ENCODE measurements at places on chromosomes 3 and 15.
A peak's percentile ranks its signal among the peaks of the same experiment; 100 is the strongest.

- peak; percentile 58 for DNase-seq
Measured at GRCh38 chr3:176514297-176514696, 683.0 kb downstream of the TBL1XR1 start.

GRCh38 chr15:99155961-99156443, 51.1 kb downstream of the SYNM start:
- peak; percentile 37 for DNase-seq

DNA sequence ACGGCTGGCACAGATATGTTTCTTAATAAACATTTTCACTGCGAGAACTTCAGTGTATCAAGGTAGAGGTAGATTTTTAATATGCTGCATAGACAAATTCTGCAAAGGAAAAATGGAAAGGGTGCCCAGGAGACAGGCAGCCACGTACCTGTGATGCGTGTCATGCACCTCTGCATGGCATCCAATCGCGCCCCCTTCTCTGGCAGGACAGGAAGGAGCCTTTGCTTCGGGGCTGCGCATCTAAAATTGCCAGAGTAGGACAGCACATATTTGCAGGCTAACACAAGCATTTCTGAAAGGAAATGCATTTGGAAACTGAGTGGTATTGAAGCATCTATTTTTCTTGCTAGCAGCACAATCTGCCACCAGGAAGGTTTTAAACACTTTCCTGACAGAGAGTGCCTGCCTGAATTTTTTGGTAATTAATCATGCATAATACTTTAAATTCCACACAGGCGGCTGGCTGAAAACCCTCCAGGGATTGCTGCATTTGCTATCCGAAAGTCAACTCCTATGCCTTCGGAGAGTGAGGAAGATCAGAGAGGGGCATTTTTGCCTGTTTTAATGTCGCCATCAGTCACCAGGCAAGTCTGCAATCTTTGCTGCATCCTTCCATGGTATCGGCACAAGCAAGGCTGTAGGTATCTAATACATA, 165.1 kb upstream of the ATP10A start:
- DNase-seq, result no peak

GRCh38 chr15:91904942-91905341, 51.4 kb downstream of the SLCO3A1 start:
- no peak for DNase-seq

- DNase-seq, result peak; percentile 38
Measured at GRCh38 chr3:184540777-184541681, 20.6 kb upstream of the EPHB3 start.

- no peak for DNase-seq
Measured at GRCh38 chr3:8755564-8756237, 13.7 kb downstream of the OXTR start.

DNA sequence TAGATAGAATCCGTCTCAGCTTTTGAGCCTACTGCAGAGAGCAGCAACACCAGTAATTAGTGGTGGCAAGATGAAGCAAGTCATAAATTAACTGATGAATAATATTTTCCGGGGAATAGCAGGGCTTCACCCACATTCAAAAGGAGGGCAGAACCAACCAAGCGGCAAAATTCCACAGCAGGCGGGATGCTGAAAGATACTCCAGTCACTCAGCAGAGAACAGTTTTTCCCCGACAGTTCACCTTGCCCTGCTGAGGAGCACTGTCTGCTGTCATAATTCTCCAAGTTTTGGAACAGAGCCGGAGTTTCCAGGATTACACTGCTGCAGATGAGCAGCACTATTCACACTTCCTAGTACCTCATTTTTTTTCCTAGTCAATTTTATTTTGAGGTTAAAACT, 274.7 kb downstream of the CD47 start:
- no peak for DNase-seq

DNA sequence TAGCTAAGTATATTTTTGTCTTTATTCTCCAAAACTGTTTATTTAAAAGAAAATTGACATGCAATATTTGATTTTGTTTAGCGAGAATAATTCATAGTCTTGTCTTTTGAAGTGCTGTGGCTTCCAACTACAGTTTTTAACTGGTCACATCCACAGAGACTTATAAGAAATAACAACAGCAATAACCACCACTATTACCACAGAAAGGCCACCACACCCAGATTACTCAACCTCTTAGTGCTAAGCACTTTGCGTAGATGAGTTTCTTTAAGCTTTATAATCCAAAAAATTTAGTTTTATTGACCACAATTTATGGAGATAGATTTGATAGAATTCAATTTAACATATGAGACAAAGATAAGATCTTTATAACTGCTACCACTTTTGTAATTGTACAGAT, 468.4 kb upstream of the UBE2E2 start:
- peak; percentile 14 for DNase-seq

- no peak for DNase-seq
Measured at GRCh38 chr3:59566481-59566975, 516.7 kb upstream of the CFAP20DC start.

DNA sequence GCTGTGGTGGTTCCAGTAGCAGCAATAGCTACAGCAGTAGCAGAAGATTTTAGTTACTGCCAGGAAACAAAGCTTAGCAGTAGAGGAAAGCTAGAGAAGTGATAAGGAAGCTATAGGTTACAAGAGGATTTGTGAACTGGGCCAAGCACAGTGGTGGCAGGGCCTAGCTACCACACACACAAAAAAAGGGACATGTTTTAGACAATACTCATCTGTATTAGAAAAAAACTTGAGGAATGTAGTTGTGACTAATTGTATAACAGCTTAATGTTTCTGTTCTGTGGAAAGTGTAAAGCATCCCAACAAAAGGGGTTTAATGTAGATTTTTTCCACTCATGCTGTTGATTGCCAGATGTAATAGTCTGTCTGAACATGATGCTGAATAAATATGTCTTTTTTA, 29.9 kb upstream of the PFN2 start:
- DNase-seq, result no peak

DNA sequence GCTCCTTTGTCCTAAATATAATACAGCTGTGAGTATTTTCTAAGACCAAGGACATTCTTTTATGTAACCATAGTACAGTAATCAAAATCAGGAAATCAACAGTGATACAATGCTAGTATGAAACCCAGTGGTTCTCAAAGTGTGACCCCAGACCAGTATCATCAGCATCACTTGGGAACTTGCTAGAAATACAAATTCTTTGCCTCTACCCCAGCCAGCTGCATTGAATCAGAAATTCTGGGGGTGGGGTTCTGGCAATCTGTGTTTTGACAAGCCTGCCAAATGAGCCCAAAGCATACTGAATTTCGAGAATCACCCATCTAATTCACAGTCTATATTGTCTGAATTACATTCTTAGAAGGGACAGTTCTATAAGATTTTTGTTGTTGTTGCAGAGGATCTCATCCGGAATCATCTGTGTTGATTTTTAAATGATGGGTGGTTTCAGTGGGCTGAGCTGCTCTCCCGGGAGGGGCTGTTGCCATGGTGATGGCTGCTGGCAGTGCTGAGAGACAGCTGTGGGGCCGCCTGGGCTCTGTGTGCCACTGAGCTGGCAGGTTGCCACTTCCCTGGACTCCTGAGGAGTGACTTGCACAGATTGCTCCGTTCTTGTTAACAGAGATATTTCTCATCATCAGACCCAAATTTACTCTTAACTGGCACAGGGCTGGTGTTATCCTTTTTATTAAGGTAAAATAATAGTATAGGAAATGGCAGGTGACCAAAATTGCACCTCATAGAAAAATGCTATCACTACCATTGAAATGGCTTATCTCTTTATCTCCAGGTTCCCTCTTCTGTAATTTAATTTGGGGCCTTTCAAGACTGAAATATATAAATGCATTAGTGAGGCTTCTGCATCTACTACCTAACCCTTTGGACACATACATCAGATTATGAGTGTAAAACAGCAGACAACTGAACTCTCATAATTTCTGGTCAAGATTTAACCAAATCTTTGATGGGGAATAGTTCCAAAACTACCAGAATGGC, 56.5 kb downstream of the NEK11 start:
- DNase-seq, result peak; percentile 14

DNA sequence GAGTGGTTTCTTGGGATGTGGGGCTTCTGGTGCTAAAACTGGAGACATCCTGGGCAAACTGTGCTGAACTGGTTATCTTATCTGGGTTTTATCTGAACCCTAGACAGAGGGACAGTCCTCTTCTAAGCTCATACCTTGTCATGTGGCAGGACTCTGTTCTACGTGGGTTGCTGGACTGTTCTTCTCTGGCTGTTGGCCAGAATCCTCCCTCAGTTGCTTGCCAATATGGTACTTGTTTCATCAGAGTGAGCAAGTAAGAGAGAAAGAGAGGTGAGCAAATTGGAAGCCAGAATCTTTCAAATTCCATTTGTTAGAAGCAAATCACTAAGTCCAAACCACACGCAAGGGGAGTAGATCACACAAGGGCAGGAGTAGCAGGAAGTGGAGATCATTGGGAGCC, 291.5 kb upstream of the TBL1XR1 start:
- peak; percentile 44 for DNase-seq

- DNase-seq, result no peak
Measured at GRCh38 chr3:76264496-76264895, 479.1 kb upstream of the ZNF717 start.

GRCh38 chr15:56934269-56934668, 15.8 kb downstream of the TCF12 start:
- peak; percentile 66 for DNase-seq

GRCh38 chr15:39455471-39455991, 125.3 kb upstream of the THBS1 start:
- peak; percentile 94 for DNase-seq

GRCh38 chr15:48177766-48178647, at the start of gene MYEF2:
MYEF2 (minus strand) TSS chr15:48178295; CDS start chr15:48178237, 58 bp downstream.
- DNase-seq, result peak; percentile 45

- DNase-seq, result no peak
Measured at GRCh38 chr3:63959146-63959545, 47.0 kb upstream of the SCAANT1 start.
